Stimulated activated CD8-positive, alpha-beta memory T cell treated with anti-CD3 and anti-CD28 coated beads, Interleukin-15, amount 100 ng/mL, for 48 hours (primary cell): ENCODE measurements at places on chromosomes 16 and 17.

GRCh38 chr17:81032641-81033480 is 2.1 kb upstream of the BAIAP2 start:
- DNase-seq, result no peak

GRCh38 chr17:82175201-82175600 is 37.4 kb downstream of the CCDC57 start:
- DNase-seq, result no peak

GRCh38 chr16:610513-611381 is 20.0 kb upstream of the WFIKKN1 start:
- DNase-seq, result peak; percentile 43

- DNase-seq, result no peak
These were observed 14.4 kb downstream of the RIPOR1 start for GRCh38 chr16:67543036-67543435.

GRCh38 chr16:23837553-23838308 is 1.9 kb downstream of the PRKCB start:
- no peak for DNase-seq
